Left cardiac atrium (tissue), 4 donors: ENCODE measurements at places on chromosomes 4 and X. TPM values are rescaled to one million over a fixed set of nuclear protein-coding genes. Genes with fewer than 3 reads are reported as not detected.

DNA sequence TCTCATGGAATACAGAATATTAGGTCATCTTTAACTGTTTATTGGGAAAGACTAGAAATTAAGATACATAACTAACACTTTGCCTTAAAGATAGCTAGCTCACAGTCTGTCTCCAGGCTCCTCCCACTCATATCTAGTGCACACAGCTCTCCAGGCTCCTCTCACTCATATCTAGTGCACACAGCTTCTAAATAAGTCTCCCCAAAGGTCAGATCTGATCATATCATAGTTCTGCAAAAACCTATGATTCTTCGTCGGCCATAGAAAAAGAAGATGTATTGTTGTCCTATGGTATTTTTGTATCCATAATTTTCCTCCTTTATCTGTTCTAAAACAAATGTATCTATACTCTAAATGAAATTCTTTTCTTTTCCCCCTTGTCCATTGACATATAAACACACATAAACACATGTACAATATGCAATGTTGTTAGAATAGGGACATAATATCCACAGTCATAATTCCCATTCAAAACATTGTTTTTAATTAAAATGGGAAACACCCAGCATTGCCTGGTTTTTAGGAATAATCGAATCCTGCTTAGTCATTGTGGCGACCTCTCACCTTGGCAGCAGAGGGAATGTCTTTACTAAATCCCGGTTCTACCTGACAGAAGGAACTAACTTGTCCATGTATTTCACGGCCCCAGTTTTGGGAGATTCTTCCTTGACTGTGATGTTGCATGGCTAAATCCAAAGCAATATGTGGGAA is 1282.0 kb downstream of the PCDH7 start:
- DNase-seq: no peak

DNA sequence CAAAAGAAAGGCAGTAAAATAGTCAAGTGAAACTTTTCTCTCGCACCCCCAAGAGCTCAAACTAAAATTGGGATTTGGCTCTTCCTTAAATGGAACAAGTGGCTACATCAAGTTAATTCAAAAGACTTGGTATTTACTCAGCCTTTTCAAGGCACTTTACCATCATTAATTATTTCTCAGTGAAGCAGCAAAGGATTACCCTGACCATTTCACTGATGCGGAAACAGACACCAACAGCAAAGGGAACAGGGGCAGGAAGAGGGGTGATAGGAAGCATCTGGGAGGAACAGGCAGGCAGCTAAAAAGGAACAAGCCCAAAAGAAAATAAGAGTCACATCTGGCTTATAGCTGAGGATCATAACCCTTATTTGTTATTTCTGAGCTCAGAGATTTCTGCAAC is 2.7 kb downstream of the SCML2 start:
- no peak for DNase-seq

DNA sequence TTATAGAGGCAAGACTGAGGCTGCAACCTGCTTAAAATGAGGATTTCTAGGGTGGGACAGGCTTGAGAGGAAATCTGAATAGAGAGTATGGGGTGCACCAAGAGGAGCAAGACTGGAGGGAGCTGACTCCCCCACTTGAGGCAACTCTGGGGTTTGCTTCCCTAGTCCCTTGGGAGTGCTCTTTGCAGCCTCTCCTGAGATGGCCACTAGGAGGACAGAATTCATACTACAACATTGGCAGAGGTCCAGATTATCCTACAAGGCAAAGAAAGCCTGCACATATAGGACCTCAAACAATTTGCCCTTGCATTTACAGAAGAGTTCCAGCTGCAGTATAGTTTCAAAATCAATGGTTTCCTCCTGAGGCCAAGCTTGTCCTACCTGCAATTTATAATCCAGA is 830.9 kb downstream of the TECRL start:
- no peak for DNase-seq

Gene MAP7D2
- total RNA-seq: 0.50 TPM

DNA sequence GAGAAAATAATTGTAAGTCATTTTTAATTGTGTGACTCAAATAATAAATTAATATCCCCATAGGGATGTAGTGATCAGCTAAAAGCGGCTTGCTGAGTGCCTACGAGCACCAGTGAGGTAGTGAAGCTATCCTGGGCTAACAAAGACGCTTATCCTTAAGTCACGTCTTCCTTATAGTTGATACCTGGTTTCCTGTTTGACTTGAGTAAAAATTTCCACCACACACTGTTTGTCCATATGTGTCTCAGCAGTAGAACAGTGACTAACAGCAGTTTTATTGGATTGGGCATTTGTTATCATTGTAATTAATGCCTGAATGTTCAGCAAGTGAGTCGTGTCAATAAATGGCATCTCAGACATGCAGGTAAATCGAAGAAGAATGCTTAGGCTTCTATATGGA is 241.1 kb downstream of the GRXCR1 start:
- DNase-seq: no peak

Gene EMD
- total RNA-seq: 70.9 TPM

DNA sequence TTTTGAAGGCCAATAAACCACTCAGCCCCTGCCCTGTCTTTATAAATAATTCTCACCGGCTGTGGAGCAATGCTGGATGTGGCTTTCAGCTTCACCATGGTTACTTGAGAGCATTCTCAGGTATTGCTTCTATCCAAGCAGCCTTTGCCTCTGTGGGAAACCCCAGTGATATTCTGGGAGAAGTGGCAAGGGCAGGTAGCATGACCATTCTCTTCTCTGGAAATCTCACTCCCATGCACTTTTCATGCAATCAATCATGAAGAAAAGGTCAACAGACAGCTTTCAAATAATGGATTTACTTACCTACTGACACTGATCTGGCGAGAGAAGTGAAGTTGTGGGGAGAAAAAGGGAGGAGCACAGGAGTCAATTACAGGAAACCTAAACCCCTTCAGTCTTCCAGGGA is 49.5 kb downstream of the UNC5C start:
- no peak for DNase-seq

DNA sequence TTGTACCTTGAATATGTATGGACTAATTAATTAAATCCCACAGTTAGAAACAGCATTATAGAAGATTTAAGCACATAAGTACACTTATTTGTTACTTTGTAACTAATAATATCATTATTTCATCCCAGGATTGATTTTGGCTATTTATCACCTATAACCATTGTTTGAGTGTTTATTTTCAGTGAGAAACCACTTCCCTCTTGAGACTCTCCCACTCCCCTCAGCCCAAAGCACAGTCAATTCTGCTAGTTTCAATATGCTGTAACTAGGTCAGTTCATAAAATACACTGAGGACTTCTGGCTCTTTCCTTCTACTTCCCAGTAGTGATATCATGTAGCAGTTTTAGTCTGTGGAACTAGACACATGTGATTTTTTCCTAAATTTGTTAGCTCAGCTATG is 16.3 kb downstream of the OFD1 start:
- no peak for DNase-seq

- DNase-seq: no peak
Measured at GRCh38 chrX:2732076-2732475, 19.8 kb upstream of the XG start.

DNA sequence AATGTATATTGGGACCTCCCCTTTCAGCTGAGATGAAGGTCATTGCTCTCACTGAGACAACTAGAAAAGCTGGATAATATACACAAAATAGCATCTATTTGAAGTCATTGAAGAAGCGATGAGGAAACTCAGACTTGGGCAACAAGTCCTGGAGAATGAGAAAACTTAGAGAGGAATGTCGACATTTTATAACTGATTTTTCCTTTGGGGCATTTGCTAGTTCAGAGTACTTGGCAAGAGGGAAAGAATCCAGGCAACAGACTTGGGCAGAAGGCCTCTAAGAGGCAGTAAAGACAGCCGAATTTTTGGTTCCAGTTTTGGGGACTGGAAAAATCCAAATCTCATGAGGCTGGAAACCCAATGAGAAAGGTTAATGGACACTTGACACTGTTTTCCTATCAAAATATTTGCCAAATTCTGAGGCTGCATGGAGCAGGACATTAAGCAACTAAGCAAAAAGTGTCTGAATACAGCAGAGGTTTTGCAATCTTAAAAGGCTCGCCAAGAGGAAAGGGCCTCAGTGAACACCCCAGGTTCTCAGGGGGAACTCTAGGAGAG is 21.0 kb upstream of the ANXA5 start:
- no peak for DNase-seq

DNA sequence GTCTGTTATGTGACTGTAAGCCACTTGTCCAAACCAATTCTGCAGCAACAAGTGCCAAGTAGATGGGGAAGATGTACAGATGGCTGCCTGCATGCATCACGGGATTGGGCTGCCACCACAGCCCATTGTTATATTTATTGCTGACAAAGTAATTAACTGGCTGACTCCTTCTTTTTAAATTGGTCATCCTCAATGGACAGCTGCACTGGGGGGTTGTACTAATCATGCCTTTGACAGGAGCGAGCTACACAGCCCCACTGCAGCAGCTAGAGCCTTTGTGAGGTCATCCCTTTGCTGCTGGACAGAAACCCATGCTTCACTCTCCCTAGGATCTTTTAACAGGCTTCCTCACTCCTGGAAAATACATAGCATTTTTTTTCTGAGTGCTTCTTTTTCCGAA is 146.7 kb upstream of the CXXC4 start:
- no peak for DNase-seq

GRCh38 chr4:138410266-138410665 is 168.1 kb upstream of the SLC7A11 start:
- peak; percentile 38 for DNase-seq

DNA sequence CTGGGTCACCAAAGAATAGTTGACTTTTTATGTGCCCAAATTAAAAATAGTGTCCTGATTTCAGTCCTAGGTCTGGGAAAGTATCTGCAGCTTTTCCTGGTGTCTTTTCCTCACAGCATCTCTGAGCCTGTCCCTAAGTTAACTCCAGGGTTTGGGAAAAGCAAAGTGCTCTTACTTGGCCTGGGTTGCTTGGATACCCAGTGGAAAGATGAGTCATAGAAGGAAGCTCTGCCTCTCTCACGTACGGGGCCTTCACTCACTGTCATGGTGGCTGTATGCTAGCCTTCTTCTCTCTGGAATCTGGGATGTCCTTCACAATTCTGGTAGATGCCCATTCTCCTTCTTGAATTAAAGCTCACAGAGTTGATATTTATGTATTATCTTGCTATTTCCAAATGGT is 607.3 kb downstream of the ANKRD50 start:
- DNase-seq: no peak

DNA sequence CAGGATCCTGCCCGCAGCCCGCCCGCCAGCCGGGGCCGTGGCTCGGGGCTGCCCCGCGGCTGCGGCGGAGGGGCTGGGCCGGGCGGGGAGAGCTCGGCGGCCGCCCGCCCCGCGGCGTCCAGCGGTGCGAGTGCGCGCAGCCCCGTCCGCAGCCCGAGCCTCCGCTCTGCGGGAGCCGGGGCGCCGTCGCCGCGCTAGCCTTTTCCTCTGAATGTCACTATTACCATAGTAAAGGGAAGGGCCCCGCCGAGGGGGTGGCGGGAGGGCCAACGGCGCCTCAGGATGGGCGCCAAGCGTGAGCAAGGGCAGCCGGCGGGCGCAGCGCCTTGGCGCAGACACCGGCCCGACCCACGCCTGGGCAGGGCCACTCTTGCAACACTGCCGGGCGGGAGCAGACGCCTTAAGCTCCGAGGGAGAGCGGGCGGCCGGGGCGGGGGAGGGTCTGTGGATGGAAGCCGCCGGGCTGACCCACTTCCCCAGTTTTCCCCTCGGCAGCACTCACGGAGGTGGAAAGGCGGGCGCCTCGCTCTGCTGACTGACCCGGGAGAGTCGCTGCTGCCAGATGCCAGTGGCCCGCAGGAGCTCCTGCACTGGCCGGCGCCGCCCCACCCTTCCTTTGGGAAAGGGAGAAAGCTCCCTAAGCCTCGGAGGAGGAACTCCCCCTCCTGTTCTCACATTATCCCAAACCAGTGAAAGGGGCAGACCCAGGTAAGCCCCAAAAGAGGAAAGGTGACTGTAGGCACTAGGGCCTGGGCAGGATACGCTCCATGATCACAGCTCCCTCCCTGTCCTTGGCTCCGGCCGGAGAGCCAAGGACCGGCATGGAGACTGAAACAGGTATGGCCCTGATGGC is 329.4 kb downstream of the HNRNPD start:
- DNase-seq: peak; percentile 76

GRCh38 chrX:85941275-85941674 is 106.1 kb downstream of the CHM start:
- DNase-seq: no peak

- no peak for DNase-seq
Measured at GRCh38 chrX:107599450-107599861, 28.9 kb upstream of the PRPS1 start.

DNA sequence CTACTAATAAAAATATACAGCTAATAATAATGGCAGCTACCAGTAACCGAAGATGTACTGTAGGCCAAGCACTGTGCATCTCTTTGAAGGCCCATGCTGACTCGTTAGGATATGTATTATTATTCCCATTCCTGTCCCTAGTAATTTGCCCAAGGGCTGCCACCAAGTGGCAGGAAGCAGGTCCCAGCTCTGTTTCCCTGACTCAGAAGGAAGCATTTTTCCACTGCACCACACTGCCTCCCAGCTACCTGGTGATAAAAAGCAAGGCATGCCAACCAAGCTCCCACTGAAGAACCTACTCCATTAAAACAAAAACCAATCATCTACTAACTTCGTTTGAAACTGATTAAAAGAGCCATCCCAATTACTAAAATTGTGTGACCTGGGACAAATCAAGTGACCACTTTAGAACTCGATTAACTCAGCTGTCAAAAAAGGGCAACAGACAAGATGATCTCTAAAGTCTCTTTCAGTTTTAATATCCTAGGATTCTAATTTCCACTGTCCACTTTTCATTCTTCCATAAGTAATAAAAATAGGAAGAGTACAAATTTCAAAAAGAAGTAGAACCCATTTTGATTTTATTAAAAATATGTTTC is 24.3 kb upstream of the PGM2 start:
- DNase-seq: peak; percentile 50

GRCh38 chrX:154429711-154430110 is 1.2 kb downstream of the ATP6AP1 start:
- no peak for DNase-seq

- no peak for DNase-seq
Measured at GRCh38 chr4:73936969-73937368, 44.9 kb downstream of the PF4 start.

Gene IL2RG
- total RNA-seq: 2.6 TPM

DNA sequence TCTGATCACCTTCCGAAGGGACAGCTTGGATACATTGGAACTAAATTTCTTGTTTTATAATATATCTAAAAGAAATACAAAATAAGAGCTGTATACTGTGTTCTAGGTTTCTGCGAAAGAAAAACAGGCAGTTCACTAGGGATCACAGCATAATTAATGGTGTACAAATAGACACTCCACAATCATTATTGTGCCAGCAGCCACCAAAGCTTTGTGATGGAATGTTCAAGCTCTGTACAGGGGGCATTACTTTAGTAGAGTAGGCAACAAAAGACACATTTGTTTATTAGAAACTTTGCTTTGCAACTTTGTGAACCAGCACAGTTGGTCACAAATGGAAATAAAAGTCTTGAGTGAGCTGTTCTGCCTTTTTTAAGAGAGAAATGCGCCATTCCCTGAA is 49.3 kb downstream of the SGMS2 start:
- no peak for DNase-seq
